ENCODE measurements at places on chromosomes 16 and 17. TPM values are rescaled to one million over a fixed set of nuclear protein-coding genes. Genes with fewer than 3 reads are reported as not detected.

Gene PRAC1
- total RNA-seq: not detected

Gene PPP4C
- 90.5 TPM for total RNA-seq

Gene GRB2
- 159 TPM for total RNA-seq

Gene DNASE1L2
- 2.4 TPM for total RNA-seq

Gene ZNF668
- total RNA-seq: 9.0 TPM

Gene PYY
- not detected for total RNA-seq

Gene FOXO3B
- 9.4 TPM for total RNA-seq

Gene TBC1D3
- total RNA-seq: not detected

Gene MYH2
- total RNA-seq: not detected

Gene CCL2
- 1.2 TPM for total RNA-seq

Gene NDRG4
- 230 TPM for total RNA-seq

Gene RNPS1
- total RNA-seq: 81.1 TPM

Gene NPIPB2
- total RNA-seq: 4.9 TPM

Gene DPEP2
- 0.82 TPM for total RNA-seq

Gene DYNLL2
- total RNA-seq: 33.0 TPM

Gene ANKRD40CL
- total RNA-seq: not detected

Gene GLYR1
- total RNA-seq: 66.4 TPM

Gene PNMT
- 3.7 TPM for total RNA-seq

Gene HOXB1
- not detected for total RNA-seq

Gene ACSM2B
- total RNA-seq: not detected

Gene PIPOX
- total RNA-seq: 4.9 TPM

Gene MRPL38
- total RNA-seq: 32.2 TPM

Gene VPS9D1
- 7.7 TPM for total RNA-seq

Gene CCL16
- total RNA-seq: not detected

Gene CDYL2
- 9.4 TPM for total RNA-seq

Gene NPIPB12
- total RNA-seq: 24.5 TPM

Gene USP43
- 8.6 TPM for total RNA-seq

Gene KRTAP17-1
- not detected for total RNA-seq

Gene SDR42E1
- 0.41 TPM for total RNA-seq

Gene SLC13A2
- total RNA-seq: not detected

Gene ENPP7
- total RNA-seq: not detected

Gene KIF2B
- not detected for total RNA-seq

Gene ERI2
- 22.0 TPM for total RNA-seq

Gene TPSD1
- not detected for total RNA-seq

Gene PLA2G10
- not detected for total RNA-seq
